ENCODE measurements at places on chromosomes 5 and 9.

- no peaks in the 10 kb centered on the region for H3K4me1 ChIP-seq
- no peak for DNase-seq
- H3K27me3 ChIP-seq = no peaks in the 10 kb centered on the region
- no peak overlapping the region for H3K4me3 ChIP-seq
- no peak overlapping the region for H3K27ac ChIP-seq
- no peaks in the 10 kb centered on the region for H3K36me3 ChIP-seq
Observed at GRCh38 chr9:1878811-1879210, 136.3 kb upstream of the SMARCA2 start.

- H3K4me1 ChIP-seq = no peaks in the 10 kb centered on the region
- no peak overlapping the region for H3K27ac ChIP-seq
- H3K27me3 ChIP-seq = no peaks in the 10 kb centered on the region
- H3K4me3 ChIP-seq = no peak overlapping the region
- DNase-seq = no peak
- H3K36me3 ChIP-seq = no peaks in the 10 kb centered on the region
Observed at GRCh38 chr5:155540000-155540595, 526.5 kb downstream of the KIF4B start.

DNA sequence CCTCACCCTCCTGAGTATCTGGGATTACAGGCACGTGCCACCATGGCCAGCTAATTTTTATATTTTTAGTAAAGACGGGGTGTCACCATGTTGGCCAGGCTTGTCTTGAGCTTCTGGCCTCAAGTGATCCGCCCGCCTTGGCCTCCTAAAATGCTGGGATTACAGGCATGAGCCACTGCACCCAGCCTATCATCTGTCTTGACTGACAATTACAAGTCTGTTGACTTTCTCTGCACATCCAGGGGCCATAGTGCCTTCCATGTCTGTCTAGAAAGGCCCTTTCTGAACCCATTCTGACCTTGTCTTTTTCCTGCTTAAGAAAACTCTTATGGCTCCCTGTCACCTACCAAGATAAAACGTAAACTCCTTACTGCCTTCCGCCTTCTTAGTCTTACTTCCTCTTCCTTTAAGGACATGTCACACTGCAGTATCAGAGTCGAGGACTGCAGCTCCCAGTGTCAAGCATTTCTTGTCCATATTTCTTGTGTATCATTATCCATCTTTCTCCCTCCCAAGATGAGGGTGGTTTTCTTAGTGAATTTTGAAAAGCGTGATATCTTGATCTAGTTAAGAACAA lies 49.9 kb upstream of the SHB start:
- H3K27ac ChIP-seq = no peak overlapping the region
- no peaks in the 10 kb centered on the region for H3K27me3 ChIP-seq
- H3K36me3 ChIP-seq = no peaks in the 10 kb centered on the region
- H3K4me1 ChIP-seq = no peaks in the 10 kb centered on the region

DNA sequence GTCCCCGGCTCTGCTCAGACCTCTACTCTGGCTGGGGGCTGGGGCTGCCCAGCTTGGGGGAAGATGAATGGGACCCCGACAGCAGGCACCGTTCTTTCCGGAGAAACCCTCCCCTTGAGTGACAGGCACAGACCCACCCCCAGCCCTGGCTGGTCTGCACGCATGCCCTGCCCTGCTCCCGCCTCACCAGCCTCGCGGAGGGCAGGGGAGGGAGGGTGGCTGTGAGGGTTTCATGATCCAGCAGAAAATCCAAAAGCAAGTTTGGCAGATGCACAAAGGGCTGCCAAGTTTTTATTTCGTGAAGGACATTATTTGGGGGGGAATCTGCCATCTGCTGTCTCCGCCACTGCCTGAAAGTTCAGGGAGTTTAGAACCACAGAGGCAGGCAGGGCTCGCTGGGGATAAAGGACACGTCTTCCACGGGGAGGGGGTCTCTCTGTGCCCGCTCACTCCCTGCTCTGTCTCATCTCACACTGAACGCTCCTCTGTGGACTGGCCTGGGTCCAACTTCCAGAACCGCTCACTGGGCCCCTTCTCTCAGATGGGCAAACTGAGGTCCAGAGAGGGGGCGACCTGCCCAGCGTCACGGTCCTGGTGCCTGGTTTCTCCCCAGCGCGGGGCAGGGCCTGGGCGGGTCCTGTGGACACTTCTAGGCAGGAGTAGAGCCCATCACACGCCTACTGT lies 92.9 kb downstream of the RXRA start:
- H3K27ac ChIP-seq = no peak overlapping the region
- H3K4me3 ChIP-seq = no peak overlapping the region
- H3K27me3 ChIP-seq = no peaks in the 10 kb centered on the region
- no peaks in the 10 kb centered on the region for H3K4me1 ChIP-seq
- peaks cover 12% of the 10 kb centered on the region for H3K36me3 ChIP-seq
- DNase-seq = no peak

DNA sequence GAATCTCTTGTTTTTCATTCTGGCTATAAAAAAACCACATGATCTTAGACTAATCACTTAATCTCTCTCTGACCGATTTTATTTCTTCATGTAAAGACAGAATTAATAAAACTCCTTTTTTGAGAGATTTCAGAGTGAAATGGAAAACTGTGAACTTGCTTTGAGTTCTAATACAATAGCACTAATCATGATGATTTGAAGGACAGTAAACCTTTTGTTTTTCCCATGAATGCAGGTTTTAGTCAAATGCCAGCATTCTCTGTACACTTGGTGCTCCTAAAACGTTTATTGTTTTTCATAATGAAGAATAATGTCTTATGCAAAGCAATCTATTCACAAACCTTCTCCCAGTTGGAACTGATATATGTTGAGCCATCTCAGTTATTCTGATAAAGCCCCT lies 86.8 kb downstream of the SLC24A2 start:
- H3K36me3 ChIP-seq = no peaks in the 10 kb centered on the region
- no peaks in the 10 kb centered on the region for H3K4me1 ChIP-seq
- no peak overlapping the region for H3K27ac ChIP-seq
- no peak overlapping the region for H3K4me3 ChIP-seq
- no peaks in the 10 kb centered on the region for H3K27me3 ChIP-seq
- DNase-seq = no peak

DNA sequence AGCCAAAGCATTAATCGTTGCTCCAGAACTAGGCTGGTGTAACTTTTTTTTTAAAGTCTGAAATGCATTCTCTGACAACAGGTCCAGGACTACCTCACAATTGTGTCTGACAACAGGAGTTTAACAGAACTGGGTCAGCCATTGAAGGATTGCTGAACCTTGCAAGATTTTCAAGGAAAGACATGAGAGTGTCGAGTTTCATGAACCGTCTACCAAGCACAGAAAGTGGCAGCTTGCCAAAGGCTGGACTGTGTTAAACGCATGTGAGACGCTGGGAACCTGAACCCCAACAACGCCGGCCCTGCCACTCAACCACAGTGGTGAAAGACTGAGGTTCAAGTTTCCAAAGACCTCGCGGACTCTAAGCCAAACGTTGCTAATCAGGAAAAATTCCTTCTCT lies 79.1 kb downstream of the LHFPL2 start:
- DNase-seq = no peak
- H3K4me1 ChIP-seq = no peaks in the 10 kb centered on the region
- H3K27me3 ChIP-seq = no peaks in the 10 kb centered on the region
- H3K27ac ChIP-seq = no peak overlapping the region

DNA sequence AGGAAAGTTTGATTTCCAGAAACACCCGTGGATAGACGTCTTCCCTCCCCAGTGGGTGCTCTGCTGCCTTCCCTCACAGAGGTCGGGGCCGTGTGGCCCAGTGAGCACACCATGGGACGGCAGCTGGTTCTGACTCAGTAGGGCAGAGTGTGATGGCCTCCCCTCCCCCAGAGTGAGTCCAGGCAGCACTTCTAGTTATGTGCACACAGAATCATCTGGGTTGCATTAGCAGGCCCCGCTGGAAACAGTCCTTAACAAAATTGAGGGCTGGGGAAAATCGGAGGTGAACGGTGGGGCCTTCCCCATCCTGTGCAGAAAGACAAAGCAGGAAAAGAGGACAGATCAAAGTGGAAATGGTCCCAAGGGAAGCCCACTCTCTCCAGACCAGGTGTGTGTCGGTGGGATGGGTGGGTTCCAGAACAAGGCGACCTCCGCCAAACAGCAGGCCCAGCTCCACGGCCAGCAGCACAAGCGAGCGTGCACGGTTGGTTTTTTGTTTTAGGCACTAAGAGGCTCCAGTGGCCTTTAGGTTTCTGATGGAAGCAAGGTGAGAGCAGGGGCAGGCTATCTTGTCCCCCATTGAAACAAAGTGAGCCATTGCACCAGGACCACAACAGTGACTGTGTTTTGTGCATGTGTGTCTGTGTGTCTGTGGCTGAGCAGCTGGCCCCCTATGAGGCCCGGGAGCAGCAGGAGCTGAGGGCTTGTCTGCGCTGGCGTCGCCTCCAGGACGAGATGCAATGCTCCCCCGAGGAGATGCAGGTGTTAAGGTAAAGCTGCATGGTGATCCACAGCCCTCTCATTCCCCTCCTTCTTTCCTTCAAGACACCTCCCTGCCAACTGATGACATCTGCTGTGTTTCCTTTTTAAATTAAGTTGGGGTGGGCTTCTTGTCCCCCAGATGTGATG lies 201.5 kb downstream of the AOPEP start:
- no peaks in the 10 kb centered on the region for H3K27me3 ChIP-seq
- no peak overlapping the region for H3K27ac ChIP-seq
- H3K36me3 ChIP-seq = no peaks in the 10 kb centered on the region
- no peak overlapping the region for H3K4me3 ChIP-seq

DNA sequence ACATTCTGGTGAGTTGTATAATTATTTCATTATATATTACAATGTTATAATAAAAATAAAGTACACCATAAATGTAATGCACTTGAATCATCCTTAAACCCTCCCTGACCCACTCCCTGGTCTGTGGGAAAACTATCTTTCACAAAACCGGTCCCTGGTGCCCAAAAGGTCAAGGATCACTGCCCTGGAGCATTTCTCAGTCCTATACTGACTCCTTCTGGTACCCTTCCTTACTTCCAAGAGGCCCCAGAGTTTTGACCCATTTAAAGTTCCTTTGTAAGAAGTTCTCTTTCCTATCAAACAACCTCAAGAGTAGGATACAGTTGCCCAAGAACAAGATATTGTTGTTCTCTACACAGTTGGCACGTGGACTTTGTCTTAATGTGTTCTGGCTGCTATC lies 88.9 kb upstream of the TRPM3 start:
- no peaks in the 10 kb centered on the region for H3K36me3 ChIP-seq
- DNase-seq = no peak
- no peaks in the 10 kb centered on the region for H3K4me1 ChIP-seq
- H3K4me3 ChIP-seq = no peak overlapping the region
- no peak overlapping the region for H3K27ac ChIP-seq
- H3K27me3 ChIP-seq = no peaks in the 10 kb centered on the region

DNA sequence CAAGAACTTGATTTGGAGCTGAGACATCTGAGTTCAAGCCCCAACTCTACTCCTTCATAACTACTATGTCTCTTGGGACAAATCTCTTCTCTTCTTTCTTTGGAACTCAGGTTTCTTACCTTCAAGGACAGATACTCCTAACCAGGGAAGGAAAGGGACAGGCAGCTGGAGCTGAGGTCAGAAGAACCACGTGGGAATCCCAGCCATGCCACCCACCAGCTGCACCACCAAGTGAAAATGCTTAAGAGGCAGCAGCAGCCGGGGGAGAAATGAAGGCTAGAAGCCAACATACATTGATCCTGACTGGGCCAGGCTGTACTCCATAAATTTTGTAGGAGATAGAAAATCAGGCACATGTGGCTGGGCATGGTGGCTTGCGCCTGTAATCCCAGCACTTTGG lies 9.6 kb upstream of the OR5C1 start:
- H3K4me1 ChIP-seq = no peaks in the 10 kb centered on the region
- no peak overlapping the region for H3K4me3 ChIP-seq
- no peaks in the 10 kb centered on the region for H3K36me3 ChIP-seq
- no peaks in the 10 kb centered on the region for H3K27me3 ChIP-seq
- no peak for DNase-seq

DNA sequence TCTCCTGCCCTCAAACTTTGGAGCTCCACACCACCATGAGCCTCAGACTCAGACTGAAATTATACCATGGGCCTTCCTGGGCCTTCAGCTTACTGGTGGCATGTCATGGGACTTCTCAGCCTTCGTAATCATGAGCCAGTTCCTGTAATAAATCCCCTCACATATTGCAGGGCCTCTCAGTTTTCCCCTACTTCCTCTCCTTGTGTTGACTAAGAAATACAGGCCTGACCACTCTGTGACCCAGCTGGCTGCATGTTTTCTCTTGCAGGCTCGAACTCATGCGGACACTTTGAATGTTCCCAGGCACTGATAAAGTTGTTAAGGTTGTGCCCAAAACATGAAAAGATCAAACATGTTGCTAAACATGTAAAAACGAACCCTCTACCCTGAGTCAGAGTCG lies 26.2 kb upstream of the SHC3 start:
- H3K27me3 ChIP-seq = no peaks in the 10 kb centered on the region
- no peaks in the 10 kb centered on the region for H3K4me1 ChIP-seq
- no peak overlapping the region for H3K27ac ChIP-seq
- no peak overlapping the region for H3K4me3 ChIP-seq
- H3K36me3 ChIP-seq = no peaks in the 10 kb centered on the region

- no peaks in the 10 kb centered on the region for H3K27me3 ChIP-seq
- H3K36me3 ChIP-seq = no peaks in the 10 kb centered on the region
- DNase-seq = peak; percentile 83
- peak overlapping the region; percentile 95 for H3K27ac ChIP-seq
- peaks cover 28% of the 10 kb centered on the region for H3K4me1 ChIP-seq
Observed at GRCh38 chr9:70411930-70412831, 2.3 kb downstream of the KLF9 start.

DNA sequence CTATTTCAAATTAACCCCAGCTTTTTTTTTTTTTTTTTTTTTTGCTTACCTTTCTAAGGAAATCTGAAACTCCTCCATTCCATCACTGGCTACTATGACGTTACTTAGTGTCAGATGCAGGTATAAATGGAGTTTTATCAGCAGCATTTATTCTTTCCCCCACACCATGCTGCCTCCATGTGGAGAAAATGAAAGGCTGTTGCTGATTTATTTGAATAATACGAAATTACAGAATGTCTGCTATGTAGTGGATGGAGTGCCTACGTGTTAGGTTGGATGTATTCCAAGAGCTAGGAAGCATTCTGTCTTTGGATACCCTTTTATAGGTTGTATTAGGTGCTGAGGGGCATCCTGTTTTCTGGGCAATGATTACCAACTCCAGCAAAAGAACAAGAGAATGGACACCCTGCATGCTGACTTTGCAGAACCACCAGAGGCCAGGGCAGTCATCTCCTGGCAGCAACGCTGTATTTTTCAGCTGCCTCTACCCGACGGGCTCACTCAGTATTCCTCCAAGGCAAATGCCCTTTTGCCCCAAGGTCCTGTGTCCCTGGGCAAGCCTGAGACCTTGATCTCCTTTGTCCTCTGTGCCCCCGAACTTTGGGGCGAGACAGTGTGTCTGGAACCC lies 199.5 kb downstream of the ALDH1A1 start:
- no peaks in the 10 kb centered on the region for H3K4me1 ChIP-seq
- H3K4me3 ChIP-seq = no peak overlapping the region
- no peaks in the 10 kb centered on the region for H3K27me3 ChIP-seq
- DNase-seq = no peak
- H3K27ac ChIP-seq = no peak overlapping the region

Data from natural killer cell (primary cell).